ENCODE measurements at places on chromosomes 3 and 15.
A peak's percentile ranks its signal among the peaks of the same experiment; 100 is the strongest.

DNA sequence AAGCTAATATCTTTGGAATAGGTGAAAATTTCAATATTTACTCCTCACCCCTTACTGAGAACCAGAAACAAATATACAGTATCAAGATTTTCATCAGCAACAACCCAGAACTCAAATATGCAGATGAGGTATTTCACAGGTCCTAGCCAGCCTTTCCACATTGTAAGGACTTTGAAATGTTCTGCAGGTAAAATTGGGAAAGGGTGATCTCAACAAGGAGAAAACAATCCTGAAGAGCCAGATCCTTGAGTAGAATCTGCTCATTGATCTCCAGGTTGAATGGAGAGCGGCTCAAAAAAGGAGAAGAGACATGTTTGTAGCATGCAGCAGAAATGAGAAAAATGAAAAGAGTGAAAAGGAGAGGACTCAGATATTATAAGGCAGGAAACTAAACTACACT lies 493.3 kb upstream of the NAALADL2 start:
- DNase-seq: no peak

DNA sequence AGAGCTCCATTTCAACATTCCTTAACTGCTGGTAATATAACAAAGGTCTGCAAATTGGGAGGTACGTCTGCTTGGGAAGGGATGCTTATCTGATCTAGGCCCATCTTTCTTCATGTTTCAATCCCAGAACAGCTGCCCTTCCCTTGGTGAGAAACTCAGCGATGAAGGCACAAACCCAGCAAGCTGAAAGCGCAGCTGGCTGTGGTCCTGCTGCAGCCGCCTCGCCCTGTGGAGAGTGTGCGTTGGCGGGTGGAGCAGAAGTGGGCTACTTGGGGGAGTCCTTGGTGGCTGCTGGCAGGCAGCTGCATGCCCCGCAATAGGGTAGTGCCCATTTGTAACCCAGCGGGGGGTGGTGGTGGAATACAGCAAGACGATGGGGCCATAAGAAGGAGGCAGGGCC lies 160.6 kb upstream of the WNT5A start:
- no peak for DNase-seq

DNA sequence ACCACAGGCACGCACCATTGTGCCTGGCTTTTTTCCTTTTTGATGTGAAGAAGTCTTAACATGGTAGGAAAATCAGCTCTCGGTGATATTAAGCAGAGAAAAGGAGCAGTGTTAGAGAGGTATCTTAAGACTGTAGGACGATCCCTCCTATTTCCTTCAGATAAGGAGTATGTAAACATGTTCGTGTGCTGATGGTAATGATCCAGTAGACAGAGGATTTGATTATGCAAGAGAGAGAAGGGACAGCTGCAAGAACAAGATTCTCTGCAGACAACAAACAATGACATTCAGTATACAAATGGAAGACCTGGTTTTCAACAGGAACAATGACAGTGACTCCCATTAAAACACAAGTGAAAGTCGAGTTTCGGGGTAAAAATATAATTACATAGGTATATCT lies 95.1 kb upstream of the MELTF start:
- DNase-seq: no peak

GRCh38 chr15:101277038-101277822 lies at the start of gene SELENOS:
Gene SELENOS (minus strand): TSS chr15:101277485. CDS start chr15:101277417, 68 bp downstream.
- peak; percentile 85 for DNase-seq

- DNase-seq: no peak
Measured at GRCh38 chr3:114456742-114457141, 162.9 kb downstream of the TIGIT start.

Measured in stimulated activated CD4-positive, alpha-beta T cell treated with anti-CD3 and anti-CD28 coated beads, Interleukin-1b, Interleukin-23, amount 100 ng/mL, for 1 hour (primary cell).